ENCODE measurements at places on chromosomes 13 and 19. TPM values are rescaled to one million over a fixed set of nuclear protein-coding genes. Genes with fewer than 3 reads are reported as not detected.

PPP1R12C gene
- total RNA-seq: 20.7 TPM

ZNF583 gene
- 54.7 TPM for total RNA-seq

FUT2 gene
- not detected for total RNA-seq

ZNF93 gene
- 27.0 TPM for total RNA-seq

CD79A gene
- total RNA-seq: not detected

ACER1 gene
- total RNA-seq: not detected

TSC22D1 gene
- total RNA-seq: 251 TPM

PTOV1 gene
- total RNA-seq: 99.2 TPM

HSH2D gene
- not detected for total RNA-seq

ZNF763 gene
- 6.7 TPM for total RNA-seq

NDUFB7 gene
- 102 TPM for total RNA-seq

NLRP9 gene
- not detected for total RNA-seq

OR7C1 gene
- total RNA-seq: not detected

ZNF667 gene
- total RNA-seq: 24.5 TPM

ZNF350 gene
- total RNA-seq: 20.6 TPM

CAPS gene
- total RNA-seq: 7.0 TPM

Measured in occipital lobe (tissue), 3 donors.